ENCODE measurements at places on chromosomes 13 and 19.

- no peak for DNase-seq
Measured at GRCh38 chr19:44113784-44114390, 688 bp downstream of the ZNF225 start.

DNA sequence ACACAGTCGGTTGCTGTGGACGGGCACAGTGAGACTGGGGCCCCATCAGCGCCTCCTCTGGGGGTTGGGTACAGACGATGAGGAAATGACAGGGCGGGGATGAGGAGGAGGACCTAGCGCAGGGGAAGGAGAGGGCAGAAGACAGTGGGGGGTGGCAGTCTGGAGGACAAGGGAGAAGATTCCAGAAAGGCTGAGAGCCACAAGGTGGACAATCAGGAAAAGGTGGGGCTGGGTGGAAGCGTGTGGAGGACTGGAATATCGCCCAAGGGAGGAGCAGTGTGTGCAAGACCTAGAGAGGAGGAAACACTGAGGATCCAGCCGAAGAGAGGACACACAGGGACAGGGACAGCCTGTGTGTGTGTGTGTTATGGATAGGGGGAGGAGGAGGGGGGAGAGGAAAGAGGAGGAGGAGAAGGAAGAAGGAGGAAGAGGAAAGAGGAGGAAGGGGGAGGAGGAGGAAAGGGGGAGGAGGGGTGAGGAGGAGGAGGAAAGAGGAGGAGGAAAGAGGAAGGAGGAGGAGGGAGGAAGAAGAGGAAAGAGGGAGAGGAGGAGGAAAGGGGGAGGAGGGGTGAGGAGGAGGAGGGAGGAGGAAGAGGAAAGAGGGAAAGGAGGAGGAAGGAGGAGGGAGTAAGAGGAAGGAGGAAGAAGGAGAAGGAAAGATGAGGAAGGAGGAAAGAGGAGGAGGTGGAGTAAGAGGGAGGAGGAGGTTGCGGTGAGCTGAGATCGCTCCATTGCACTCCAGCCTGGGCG is 15.8 kb upstream of the GARIN5A start:
- DNase-seq = no peak

- DNase-seq = no peak
Measured at GRCh38 chr13:44468874-44469273, 95.2 kb downstream of the SERP2 start.

DNA sequence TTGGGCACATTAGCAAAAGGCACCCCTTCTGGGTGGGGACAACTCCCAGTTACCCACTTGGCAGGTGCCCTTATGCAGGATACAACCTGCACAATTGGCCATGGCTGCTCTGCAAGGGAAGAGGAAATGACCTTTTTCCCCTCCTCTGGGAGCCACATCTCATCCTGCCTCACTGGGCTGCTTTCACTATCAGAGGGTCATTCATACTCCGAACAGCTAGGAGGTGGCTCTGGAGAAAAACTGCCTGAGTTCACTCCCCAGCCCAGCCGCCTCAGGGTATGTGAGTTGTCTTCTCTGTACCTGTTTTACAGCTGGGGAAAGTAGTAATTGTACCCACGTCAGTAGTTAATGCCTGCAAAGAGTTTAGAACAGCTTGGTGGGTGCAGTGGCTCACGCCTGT is 7.1 kb upstream of the ACTN4 start:
- no peak for DNase-seq

Measured in cardiac fibroblast (primary cell).